ENCODE measurements at places on chromosomes 6 and 20. TPM values are rescaled to one million over a fixed set of nuclear protein-coding genes. Genes with fewer than 3 reads are reported as not detected.

- DNase-seq, result no peak
These were observed 69.5 kb upstream of the ELOVL5 start for GRCh38 chr6:53418288-53418687.

DNA sequence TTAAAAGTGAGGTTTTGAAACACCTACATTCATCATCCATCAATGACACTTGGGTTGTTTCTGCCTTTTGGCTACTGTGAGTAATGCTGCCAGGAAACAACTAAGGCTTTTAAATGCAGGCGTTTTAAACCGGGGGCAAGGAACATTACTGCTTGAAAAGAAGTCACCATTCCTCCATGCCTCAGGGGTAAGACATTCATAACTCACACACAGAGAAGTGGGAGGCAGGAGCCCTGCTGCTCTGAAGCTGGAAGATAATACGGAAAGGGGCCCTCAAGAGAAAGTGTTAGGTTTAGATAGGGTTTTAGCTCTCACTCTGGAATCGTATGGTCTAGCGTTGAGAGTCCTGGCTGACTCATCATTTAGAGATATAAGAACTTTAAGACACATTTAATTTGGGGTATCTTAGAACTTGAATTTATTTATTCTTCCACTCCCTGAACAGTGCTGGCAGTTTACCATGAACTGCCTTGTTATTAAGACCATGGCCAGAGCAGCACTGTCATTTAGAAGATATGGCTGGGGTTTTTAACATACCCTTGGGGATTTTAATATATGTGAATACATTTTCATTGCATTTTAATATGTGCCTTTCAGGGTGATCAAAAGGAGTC, 1.8 kb downstream of the TUBB1 start:
- DNase-seq, result no peak

DNA sequence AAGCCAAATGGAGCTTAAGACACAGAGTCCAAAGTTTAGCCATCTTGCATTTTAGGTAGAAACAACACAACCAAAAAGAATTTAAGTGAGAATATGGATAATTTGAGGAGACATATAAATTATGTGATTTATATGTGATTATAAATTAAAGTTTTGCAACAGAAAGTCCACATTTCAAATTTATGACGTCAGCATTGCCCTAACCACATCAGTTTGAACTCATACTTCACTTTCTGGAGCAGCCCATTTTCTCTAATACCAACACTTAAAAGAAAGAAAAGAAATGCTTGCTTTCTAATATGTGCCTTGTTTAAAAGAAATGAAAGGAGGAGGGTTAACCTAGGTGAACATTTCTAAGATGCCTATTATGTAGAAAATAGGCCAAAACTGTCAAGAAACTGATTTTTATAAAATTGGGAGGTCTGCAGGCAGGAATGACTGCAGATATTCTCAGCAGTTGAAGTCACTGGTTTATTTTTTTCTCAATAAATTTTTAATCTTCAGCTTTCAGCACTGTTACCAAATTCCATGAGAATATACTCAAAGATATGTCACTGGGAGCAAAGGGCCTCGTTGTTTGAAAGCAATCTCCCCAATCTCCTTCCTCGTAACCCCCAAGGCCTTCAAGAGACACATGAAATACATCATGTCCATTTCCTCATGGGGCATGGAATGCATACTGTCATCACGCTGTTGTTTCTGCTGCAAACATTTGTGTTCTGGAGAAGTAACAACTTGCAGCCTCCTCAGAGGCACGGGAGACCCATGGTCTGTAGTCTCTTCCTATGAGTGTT, 137.8 kb downstream of the SOD2 start:
- DNase-seq, result no peak

DNA sequence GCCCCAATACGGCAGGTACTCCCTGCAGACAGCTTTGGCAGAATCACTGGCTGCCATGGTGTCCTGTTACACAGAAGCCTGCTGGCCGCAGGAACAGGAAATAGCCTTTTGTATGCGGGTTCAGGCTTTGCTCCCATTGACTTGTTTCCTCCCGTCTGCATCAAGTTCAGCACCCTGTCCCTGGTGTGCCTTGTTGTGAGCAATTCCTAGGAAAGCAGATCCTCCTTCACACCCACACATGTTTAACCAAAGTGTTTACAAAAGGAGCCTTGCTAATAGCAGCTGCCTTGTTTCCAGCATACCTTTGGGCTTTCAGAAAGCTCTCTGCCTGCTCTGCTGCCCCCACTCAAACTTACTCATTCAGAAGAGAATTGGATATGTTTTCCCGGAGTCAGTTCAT, 127.2 kb upstream of the SUPT3H start:
- no peak for DNase-seq

Gene MYO6
- 15.8 TPM for total RNA-seq
